ENCODE measurements at places on chromosomes 7 and 10. TPM values are rescaled to one million over a fixed set of nuclear protein-coding genes. Genes with fewer than 3 reads are reported as not detected.

Gene TLX1
- total RNA-seq: not detected

Gene NANOS1
- 0.50 TPM for total RNA-seq

- DNase-seq: no peak
Observed at GRCh38 chr7:79781716-79782115, 328.2 kb upstream of the MAGI2 start.

DNA sequence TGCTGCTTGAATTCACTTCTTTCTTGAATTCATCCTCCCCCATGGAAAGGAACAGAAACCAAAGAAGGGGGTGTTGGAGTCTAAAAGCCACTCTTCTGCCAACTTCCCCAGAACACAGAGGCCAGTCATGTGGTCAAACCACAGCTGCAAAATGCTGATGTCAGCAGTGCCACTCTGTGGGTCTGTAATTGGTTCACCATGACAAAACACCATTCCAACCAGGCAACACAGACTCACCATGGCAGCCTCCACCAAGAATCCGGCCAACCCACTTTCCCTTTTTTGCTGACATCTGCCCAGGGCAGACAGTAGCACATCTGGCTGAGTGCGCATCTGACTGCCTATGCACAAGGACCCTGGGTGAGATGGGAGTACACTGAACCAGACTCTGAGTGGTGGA, 16.8 kb downstream of the OSBPL3 start:
- no peak for DNase-seq
